ENCODE measurements at places on chromosomes 3 and 15.

GRCh38 chr15:90306560-90306959 lies 41.1 kb downstream of the NGRN start:
- DNase-seq: no peak

- DNase-seq: no peak
Observed at GRCh38 chr3:125175295-125176078, 37.1 kb downstream of the SLC12A8 start.

DNA sequence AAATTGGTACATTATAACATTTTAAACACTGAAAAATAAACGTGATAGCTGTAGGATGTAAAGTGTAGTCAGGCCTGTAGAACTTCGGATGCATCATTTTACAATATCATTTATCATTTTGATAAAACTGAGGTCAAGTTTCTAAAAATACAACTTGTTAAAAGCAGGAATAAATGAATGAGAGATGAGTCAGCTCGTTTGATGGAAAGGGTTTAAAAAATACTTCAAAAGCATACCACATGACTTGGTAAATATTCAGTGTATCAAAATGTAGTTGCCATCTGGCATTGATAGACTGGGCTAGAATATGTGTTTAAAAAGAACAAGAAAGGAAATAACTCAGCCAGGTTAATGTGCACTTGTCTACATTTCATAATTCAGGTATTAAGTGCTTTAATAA lies 357.0 kb downstream of the TIGIT start:
- no peak for DNase-seq

DNA sequence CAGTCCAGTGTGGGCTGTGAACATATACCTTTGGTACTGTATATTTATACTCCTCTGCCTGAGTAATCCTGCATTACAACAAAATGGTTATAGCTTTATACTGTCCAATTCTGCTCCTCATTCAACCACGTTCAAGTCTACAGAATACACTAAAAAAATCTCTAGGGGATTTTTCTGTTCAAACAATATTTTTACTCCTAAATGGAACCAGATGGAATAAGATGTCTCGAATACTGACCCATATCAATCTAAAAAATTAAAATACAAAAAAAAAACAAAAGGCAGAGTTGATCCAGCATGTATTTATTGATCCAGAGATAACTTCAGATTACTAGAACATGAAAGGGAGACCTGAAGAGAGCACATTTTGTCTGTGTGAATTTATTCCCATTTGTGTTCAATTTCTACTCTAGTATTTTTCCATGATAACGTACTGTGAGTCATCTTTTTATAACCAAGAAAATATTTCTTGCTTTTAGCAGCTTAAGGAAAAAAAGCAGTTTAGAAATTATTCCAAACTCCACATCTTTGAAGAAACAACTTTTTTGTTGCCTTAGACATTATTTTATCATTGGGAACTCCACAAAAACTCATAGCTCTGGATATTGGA lies 910.7 kb downstream of the TBL1XR1 start:
- DNase-seq: no peak

DNA sequence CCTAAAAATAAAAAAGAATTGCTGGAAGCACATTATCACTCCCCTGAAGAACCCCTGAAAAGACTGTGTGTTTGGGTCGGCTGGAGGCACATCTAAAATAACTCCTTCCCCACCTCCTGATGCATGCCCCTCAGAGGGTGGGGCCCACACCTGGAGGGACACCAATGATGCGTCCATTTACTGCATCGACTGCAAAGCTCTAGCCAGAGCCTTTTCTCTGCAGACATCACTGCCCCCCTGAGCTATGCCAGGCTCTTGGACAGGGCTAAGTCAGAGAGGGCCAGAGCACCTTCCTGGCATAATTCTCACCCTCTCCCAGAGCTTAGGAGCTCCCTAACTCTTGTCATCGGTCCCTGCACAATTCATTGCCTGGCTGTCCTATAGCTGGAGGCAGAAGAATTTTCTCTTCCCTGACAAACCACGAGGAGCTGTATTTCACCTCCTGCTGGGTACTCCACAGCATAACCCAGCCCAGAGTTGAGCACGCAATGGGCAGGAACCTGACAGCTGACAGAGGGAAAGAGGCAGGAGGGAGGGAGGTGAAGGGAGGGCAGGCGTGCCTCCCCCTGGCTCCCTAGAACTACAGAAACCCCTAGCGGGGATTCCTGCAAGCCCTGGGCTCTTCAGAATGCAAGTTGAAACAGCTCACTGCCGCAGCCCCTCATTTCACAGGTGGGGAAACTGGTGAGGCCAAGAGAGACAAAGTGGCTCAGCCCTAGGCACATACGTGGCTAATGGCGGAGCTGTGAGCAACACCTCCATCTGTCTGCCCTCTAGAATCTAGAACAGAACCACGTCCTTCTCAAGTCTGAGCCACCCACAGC lies 46.6 kb downstream of the XXYLT1 start:
- no peak for DNase-seq

DNA sequence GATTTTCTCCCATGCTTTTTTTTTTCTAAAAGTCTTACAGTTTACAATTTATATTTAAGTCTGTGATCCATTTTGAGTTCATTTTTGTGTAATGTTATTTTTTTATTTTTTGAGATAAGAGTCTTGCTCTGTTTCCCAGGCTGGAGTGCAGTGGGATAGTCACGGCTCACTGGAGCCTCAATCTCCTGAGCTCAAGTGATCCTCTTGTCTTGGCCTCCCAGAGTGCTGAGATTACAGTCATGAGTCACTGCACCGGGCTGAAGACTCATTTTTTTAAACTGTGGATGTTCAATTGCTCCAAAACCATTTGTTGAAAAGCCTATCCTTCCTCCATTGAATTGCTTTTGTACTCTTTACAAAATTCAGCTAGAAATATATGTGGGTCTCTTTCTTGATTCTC lies 19.5 kb downstream of the LNP1 start:
- DNase-seq: no peak

GRCh38 chr3:167559924-167560323 lies 86.1 kb upstream of the SERPINI2 start:
- DNase-seq: no peak

GRCh38 chr3:73605412-73605811 lies 19.3 kb downstream of the PDZRN3 start:
- DNase-seq: no peak

- no peak for DNase-seq
Observed at GRCh38 chr3:115187149-115187757, 40.2 kb upstream of the ZBTB20 start.

GRCh38 chr15:69664572-69665571 lies 212.3 kb downstream of the RPLP1 start:
- DNase-seq: no peak

DNA sequence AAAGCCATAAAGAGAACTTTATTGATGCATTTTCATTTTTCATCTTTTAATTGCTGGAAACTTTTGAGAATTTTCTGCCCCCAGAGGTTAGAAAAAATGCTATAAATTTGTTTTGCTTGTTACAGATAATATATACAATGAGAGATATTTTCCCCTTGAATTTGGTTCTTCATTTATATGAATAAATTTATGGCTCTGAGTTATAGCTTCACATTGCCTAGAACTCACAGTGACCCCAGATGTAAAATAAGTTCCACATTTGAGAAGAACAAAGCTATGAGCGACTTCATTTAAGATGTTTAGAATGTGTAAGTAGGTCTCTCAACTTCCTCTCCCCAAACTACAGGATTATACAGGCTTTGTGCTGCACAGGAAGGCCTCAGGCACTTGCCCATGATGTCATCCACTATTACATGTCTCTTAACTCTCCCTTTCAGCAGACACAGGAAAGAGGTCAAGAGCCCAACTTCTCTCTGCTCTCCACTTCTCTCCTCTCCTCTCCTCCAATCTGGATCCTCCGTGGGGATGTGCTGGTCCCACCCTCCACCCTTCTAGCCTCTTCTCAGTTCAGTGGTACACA lies 92.8 kb downstream of the DUT start:
- DNase-seq: no peak

- no peak for DNase-seq
Observed at GRCh38 chr3:106157411-106157810, 288.6 kb upstream of the CBLB start.

GRCh38 chr15:65344914-65345275 lies 32.9 kb downstream of the IGDCC3 start:
- no peak for DNase-seq

DNA sequence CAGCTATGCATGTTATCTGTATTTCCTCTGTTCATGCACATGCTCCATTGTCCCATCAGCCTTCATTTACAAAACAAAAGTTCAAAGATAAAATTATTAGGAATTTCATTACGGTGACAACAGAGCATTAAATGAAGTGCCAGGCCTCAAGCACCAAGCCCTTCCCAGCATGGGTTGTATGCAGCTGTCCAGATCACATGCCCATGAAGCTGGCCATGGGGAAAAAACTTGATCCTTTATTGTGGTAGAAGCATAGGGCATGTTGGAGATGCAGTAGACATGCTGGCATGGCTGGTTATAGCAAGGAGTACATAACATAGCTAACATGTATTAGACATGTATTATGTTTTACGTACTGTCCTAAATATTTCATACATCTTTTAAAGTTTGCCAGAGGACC lies 4.1 kb upstream of the THRB start:
- DNase-seq: no peak

GRCh38 chr15:22904736-22905135 lies 66.3 kb downstream of the NIPA2 start:
- DNase-seq: no peak

DNA sequence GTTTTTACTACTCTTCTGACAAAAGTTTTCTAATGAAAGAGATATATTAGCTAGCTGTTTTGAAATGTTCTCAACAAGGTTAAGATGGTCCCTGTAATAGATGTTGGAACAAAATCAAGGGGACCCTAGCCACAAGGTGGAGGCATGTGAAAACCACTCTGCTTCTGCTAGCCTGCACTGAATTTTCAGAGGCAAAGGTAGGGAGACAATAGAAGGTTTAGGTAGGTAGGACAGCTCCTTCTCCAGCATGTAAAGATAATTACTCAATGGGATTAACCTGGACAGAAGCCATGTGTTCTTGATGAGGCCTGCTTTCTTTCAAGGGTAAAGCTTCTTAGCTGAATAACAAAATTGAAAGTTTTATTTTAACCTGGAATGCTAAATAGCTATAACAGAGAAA lies 333.5 kb downstream of the LSAMP start:
- DNase-seq: no peak

- no peak for DNase-seq
Observed at GRCh38 chr15:62832231-62832630, 210.3 kb upstream of the TPM1 start.

GRCh38 chr3:71725271-71725991 lies at the start of gene EIF4E3:
Gene EIF4E3 (minus strand): TSS chr3:71725402. CDS start chr3:71725367, 35 bp downstream.
- peak; percentile 30 for DNase-seq

DNA sequence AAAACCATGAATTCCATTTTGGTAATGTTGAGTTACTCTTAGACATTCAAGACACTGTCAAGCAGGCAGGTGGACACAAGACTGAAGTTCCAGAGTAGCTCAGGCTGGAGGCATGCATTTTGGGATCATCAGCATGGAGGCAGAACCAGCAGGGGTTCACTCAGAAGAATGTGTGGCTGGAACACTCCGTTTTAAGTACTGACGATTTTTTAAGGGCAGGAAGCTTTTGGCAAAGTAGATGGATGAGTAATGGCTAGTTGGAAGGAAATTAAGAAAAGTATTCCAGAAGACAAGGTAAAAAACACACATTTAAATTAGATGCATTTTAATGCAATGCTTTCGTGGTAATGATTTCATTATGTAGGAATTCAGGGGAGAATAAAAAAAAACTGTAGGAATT lies 420.4 kb downstream of the ROBO2 start:
- DNase-seq: no peak

DNA sequence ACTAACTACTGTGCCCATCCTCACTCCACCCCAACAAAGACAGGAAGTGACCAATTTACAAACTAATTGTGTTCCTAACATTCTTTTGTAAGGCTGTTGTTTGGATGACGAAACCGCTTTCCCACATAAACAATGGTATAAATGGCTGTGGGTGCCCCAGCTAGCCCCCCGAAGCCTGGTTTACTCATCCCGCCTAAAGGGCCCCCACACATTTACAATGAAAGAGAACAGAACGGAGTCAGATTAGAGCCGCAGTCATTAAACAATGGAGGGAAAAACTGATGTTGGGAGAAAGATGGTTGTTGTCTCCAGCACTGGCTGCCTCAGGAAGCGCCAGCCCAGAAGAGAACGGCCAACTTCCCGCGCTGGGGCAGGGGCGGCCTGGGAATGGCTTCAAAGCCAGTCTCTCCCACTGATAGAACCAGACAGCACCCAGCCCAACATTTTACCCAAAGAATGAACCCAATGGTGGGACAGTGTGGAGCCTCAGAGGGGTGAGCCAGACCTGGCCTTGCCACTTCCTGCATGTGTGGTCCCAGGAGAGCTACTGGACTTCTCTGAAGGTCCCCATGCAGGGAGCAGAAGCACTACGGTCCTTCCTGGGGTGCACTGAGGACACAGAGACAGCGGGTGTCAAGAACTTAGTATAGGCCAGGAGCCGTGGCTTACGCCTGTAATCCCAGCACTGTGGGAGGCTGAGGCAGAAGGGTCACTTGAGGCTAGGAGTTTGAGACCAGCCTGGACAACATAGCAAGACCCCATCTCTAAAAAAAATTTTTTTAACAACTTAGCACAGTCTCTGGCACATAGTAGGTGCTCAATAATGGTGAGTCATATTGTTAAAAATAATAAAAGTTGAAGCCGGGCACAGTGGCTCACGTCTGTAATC lies 75.8 kb upstream of the GATA2 start:
- no peak for DNase-seq

GRCh38 chr15:29924750-29925149 lies 102.5 kb upstream of the TJP1 start:
- DNase-seq: peak; percentile 23

DNA sequence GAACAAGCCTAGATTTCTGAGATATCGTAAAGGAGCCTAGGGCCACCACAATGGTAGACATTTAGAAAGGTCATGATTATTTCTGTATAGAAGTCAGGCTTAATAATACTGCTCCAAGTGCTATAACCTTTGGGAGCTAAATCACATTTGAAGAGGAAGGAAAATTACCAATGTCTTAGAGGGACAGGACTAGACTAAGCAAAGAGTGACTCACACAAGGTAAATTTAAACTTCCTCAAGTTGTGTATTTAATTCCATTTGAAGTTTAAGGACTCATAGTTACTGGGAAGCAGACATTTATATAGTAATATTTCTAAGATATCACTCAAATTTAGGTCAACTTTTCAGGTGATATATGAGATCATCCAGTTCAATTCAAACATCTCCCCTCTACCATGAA lies 227.6 kb upstream of the MME start:
- DNase-seq: no peak

DNA sequence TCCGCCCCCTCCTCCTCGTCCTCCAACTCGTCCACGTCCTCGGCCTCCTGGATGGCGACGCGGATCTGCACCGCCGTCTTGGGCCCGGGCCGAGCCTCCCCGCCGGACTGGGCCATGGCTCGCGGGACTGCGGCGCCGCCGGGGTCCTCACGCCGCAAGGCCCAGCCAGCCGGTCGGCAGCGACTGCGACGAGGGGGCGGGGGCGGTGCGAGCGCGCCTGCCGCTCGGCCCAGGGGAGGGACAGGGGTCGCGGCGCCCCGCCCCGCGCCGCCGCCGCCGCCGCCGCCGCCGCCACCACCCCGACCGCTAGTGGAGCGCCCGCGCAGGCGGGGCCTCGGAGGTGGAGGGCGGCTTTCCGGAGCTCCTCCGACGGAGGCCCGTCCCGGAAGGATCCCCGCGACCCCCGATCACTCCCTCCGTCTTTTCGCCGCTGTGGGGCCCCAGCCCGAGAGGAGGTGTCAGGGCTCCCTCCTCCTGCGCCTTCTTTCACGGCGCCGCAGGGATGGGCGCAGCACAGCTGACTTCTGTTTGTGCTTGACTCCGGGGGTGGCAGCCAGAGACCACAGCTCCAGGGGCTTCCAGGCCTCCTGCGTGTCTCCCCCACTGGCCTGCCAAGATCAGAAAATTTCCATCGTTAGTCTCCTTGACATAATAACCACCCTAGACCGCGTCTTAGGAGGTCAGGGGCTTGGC lies at the start of gene LARP6:
TSS of gene LARP6 (minus strand) at position 185 of the 693 bp plus-strand sequence. CDS start at position 116, 69 bp downstream.
- peak; percentile 80 for DNase-seq

All from femur (tissue), 1 donor.